ENCODE measurements at places on chromosomes 3 and 15. TPM values are rescaled to one million over a fixed set of nuclear protein-coding genes. Genes with fewer than 3 reads are reported as not detected.

The ADAMTS9 gene
- polyA plus RNA-seq, result 0.13 TPM

DNA sequence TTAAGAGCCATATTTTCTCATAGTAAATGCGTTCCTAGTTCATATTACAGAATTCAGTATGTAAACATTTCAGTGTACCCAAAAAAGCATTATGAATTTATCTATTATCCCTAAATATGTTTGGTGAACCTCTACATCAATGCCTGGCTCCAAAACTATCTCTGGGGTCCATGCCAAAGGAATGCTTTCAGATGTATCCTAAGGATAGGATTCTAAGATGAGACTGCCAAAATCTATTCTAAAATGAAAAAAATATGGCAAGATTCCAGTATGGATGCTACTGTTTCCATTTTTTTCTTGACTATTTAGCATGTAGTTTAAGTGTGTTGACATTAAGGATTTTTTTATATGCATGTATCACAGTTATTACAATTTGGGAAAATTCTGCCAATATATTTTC is 18.8 kb downstream of the EIF5A2 start:
- DNase-seq, result no peak
- H3K36me3 ChIP-seq, result no peaks in the 10 kb centered on the region
- no peak overlapping the region for H3K27ac ChIP-seq
- no peaks in the 10 kb centered on the region for H3K4me1 ChIP-seq

- no peak overlapping the region for H3K4me3 ChIP-seq
- H3K27ac ChIP-seq, result no peak overlapping the region
- no peak for DNase-seq
- no peaks in the 10 kb centered on the region for H3K4me1 ChIP-seq
- H3K36me3 ChIP-seq, result no peaks in the 10 kb centered on the region
Measured at GRCh38 chr3:187799942-187800641, 54.8 kb upstream of the BCL6 start.

DNA sequence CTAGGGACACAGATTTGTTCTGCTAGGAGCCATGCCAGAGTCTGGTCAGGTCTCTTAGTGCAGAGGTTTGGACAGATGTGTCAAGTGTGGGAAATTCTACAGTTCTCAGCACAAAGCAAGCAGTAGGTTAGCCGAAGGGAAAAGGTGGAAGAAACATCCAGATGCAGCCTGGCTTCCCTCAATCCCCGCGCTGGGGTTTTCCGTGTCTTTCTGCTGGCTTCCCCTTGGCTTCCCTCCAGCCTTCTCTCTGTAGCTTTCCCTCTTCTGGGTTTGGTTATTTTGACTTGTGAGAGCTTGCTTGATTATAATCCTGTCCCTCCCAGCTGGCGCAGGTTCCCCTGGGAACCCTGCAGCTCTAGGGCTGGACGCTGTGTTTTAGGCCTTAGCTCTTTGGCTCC is 4.1 kb downstream of the TF start:
- H3K4me3 ChIP-seq, result no peak overlapping the region
- H3K4me1 ChIP-seq, result no peaks in the 10 kb centered on the region
- H3K27me3 ChIP-seq, result no peaks in the 10 kb centered on the region
- no peaks in the 10 kb centered on the region for H3K36me3 ChIP-seq
- H3K27ac ChIP-seq, result no peak overlapping the region
- no peak for DNase-seq

DNA sequence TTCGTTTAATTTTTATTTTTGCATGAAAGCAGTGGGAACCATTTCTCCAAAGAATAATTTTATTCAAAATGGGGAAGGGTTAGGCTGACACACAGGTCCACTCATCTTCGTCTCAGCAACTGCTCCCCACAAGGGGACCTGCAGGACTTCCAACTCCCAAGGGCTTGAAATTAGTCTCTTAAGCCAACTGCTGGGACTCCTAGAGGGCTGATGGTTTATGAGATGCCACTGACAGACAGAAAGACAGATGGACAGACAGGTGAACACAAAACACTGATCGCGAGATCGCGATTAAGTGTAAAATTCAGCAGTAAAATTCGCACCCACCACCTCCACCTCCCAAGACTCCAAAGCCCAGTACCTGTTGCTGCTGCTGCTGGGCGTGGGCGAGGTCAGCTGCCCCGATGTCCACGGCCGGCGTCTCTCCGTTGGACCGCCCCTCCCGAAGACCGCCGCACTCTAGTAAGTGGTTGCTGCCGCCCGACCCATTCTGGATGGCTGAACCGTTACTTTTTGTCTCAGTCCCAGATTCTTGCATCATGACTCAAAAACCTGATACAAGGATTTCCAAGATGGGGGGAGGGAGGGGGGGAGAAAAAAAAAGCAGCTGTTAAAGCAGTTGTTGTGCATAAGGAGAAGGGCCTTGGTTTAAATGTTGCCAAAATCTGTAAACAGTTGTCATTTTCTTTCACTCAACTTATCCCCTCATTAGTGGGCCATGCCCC is 385.5 kb downstream of the FOXP1 start:
- DNase-seq, result no peak
- no peak overlapping the region for H3K4me3 ChIP-seq
- H3K4me1 ChIP-seq, result no peaks in the 10 kb centered on the region
- no peaks in the 10 kb centered on the region for H3K36me3 ChIP-seq

DNA sequence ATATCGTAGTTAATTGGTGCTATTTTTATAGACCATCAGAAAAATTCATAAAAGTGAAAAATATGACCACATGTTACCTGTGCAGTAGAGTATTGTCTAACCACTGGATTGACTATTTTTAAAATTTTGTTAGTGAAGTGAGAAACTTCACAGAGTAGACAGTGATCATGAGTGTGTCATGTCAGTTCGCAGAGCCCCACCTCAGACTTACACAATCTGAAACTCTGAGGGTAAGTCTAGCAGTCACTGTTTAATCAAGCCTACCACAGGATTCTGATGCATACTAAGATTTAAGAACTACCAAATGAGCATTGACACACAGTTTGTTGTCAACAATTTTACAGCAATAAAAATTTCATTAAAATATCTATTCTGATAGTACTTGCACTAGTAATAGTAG is 552.9 kb upstream of the SUCLG2 start:
- H3K36me3 ChIP-seq, result no peaks in the 10 kb centered on the region
- H3K27me3 ChIP-seq, result no peaks in the 10 kb centered on the region
- no peak overlapping the region for H3K27ac ChIP-seq
- no peak for DNase-seq
- H3K4me1 ChIP-seq, result no peaks in the 10 kb centered on the region

DNA sequence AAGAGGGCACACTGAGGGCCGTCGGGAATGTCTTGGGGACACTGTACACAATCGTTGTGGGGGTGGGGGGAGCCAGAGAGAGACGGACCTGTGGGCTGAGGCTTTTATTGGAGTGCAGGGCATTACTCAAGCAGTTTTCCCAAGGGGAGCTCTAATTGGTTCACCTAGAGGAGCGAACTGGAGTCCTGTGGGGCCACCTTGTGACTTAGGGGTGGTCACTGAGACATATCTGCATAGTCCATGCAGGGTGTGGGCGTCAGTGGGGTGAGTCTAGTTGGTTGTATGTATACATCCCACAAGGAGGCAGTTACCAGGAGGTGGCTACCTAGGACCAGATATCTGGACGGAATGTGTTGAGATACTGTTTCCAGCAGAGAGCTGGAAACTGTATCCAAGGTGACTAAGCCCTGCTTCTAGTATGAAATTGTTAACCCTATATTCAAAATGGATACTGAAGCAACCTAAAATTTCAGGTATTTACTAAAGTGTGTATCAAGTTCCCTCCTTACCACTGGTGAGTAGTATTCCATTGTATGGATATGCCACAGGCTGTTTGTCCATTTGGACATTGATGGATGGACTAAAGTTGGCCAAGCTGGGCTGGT is 2.6 kb upstream of the PIGZ start:
- no peak overlapping the region for H3K4me3 ChIP-seq
- peaks cover 8% of the 10 kb centered on the region for H3K36me3 ChIP-seq
- peaks cover 53% of the 10 kb centered on the region for H3K27me3 ChIP-seq
- no peak overlapping the region for H3K27ac ChIP-seq
- H3K4me1 ChIP-seq, result peaks cover 8% of the 10 kb centered on the region
- no peak for DNase-seq

GRCh38 chr3:42116466-42116865 is 25.3 kb downstream of the TRAK1 start:
- no peak overlapping the region for H3K27ac ChIP-seq
- DNase-seq, result no peak
- no peaks in the 10 kb centered on the region for H3K27me3 ChIP-seq
- H3K4me3 ChIP-seq, result no peak overlapping the region

DNA sequence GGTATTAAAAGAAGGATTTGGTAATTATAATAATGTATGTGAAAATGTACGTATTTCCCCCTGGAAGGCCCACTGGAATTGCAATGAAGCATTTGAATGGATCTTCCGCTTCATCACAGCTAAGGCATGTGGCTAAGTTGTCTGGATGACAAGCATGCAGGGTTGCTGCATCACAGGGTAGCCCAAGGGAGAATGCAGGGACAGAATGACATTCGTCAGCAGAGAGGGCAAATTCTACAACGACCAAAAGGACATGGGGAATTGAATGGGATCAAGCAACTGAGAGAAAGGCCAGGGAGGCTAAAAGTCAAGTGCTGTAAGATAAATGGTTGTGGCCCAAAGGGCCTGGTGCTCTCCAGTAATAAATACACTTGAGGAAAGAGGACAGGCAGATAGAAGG is 95.4 kb downstream of the ISL2 start:
- no peak overlapping the region for H3K4me3 ChIP-seq
- DNase-seq, result peak; percentile 17
- no peak overlapping the region for H3K27ac ChIP-seq

DNA sequence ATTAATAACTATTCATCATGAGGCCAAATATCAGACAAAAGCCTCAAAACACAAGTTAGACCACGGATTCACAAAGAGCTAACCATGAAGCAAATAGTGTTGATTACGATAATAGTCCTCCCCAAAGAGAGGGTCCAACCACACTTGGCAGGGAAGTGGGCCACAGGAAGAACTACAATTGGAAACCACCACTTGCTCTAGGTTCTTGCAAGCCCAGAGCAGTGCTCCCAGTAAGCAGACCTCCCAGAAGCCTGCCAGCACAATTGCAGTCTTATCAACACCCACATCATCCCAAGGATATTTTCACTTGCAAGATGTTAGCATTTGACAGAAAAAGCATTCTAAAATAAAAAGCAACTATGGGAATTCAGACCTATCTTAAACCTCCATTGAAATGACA is 11.3 kb downstream of the SETD2 start:
- no peak overlapping the region for H3K27ac ChIP-seq
- DNase-seq, result no peak
- H3K27me3 ChIP-seq, result no peaks in the 10 kb centered on the region
- H3K4me1 ChIP-seq, result peaks cover 3% of the 10 kb centered on the region
- no peak overlapping the region for H3K4me3 ChIP-seq
- no peaks in the 10 kb centered on the region for H3K36me3 ChIP-seq

GRCh38 chr15:35427091-35427490 is 118.9 kb downstream of the DPH6 start:
- H3K36me3 ChIP-seq, result no peaks in the 10 kb centered on the region
- no peaks in the 10 kb centered on the region for H3K4me1 ChIP-seq
- H3K27me3 ChIP-seq, result no peaks in the 10 kb centered on the region
- no peak overlapping the region for H3K4me3 ChIP-seq
- H3K27ac ChIP-seq, result no peak overlapping the region
- DNase-seq, result no peak

- DNase-seq, result peak; percentile 62
- H3K4me1 ChIP-seq, result no peaks in the 10 kb centered on the region
- H3K4me3 ChIP-seq, result peak overlapping the region; percentile 55
- no peak overlapping the region for H3K27ac ChIP-seq
- H3K36me3 ChIP-seq, result no peaks in the 10 kb centered on the region
Measured at GRCh38 chr3:12287727-12288181, 1.1 kb upstream of the PPARG start.

- no peaks in the 10 kb centered on the region for H3K27me3 ChIP-seq
- H3K4me3 ChIP-seq, result no peak overlapping the region
Measured at GRCh38 chr3:113218681-113219045, 7.3 kb downstream of the BOC start.

DNA sequence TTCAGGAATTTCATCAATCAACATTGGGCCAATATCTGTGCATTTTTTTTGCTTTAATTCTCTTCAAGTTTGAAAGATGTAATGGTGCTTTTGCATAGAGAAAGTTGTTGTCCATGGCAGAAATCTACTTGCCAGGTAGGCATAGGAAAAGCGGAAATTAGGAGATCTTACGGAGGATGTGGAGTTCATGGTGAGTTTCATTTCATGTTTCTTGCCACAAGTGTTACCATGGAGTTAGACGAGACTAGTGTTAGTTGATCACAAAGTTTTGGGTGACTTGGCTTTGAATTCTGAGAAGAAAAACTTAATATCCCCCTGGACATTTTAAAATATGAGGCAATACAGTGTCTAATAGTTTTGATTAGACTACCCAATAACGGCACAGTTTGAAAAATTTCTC is 1.0 kb upstream of the P2RY13 start:
- no peaks in the 10 kb centered on the region for H3K36me3 ChIP-seq
- no peak for DNase-seq
- no peaks in the 10 kb centered on the region for H3K27me3 ChIP-seq
- no peak overlapping the region for H3K27ac ChIP-seq
- no peak overlapping the region for H3K4me3 ChIP-seq
- no peaks in the 10 kb centered on the region for H3K4me1 ChIP-seq

Measured in H1 (cell line).